ENCODE measurements at places on chromosomes 1 and 21.
A peak's percentile ranks its signal among the peaks of the same experiment; 100 is the strongest.

GRCh38 chr1:222195857-222196256 lies 352.0 kb downstream of the HHIPL2 start:
- no peaks in the 10 kb centered on the region for H3K36me3 ChIP-seq
- H3K4me1 ChIP-seq: no peaks in the 10 kb centered on the region
- no peak for DNase-seq
- no peak overlapping the region for H3K4me3 ChIP-seq

GRCh38 chr1:245156736-245157505 lies 2.1 kb downstream of the KIF26B start:
- H3K27ac ChIP-seq: no peak overlapping the region
- no peak for DNase-seq
- peak overlapping the region; percentile 93 for H3K4me3 ChIP-seq
- H3K36me3 ChIP-seq: peaks cover 44% of the 10 kb centered on the region

GRCh38 chr1:153337980-153338853 lies 10.4 kb downstream of the PGLYRP4 start:
- no peak for DNase-seq
- no peaks in the 10 kb centered on the region for H3K4me1 ChIP-seq
- no peaks in the 10 kb centered on the region for H3K27me3 ChIP-seq
- H3K36me3 ChIP-seq: no peaks in the 10 kb centered on the region
- no peak overlapping the region for H3K27ac ChIP-seq

DNA sequence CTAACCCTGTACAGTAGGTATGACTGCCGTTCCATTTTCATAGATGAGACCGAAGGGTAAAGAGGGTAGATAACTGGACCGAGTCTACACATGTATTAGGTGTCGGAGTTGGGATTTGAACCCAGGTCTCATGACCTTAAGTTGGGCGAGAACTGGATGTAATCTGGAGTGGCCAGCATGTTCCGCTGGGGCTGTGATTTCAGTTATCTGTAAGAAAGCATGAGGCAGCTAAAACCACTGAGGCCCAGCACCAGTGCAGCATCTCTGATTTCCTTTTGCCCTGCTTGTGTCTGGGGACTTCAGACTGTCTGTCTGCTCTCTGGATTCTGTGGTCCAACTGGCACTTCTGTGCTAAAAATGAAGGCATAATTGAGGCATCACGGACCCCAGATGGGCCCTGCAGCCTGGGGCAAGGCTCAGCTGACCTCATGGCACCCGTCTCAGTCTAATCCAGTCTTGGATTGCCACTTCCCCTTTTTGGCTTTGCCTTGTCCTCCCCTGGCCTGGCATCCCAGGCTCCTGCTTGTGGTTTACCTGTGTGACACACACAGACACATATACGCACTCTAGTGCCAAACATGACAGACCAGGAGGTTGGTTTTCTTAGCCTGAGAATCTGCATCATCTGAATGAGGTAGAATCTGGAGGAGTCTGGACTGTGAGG lies 180.2 kb downstream of the KIF26B start:
- no peaks in the 10 kb centered on the region for H3K27me3 ChIP-seq
- no peaks in the 10 kb centered on the region for H3K36me3 ChIP-seq
- no peak overlapping the region for H3K4me3 ChIP-seq
- H3K27ac ChIP-seq: no peak overlapping the region

DNA sequence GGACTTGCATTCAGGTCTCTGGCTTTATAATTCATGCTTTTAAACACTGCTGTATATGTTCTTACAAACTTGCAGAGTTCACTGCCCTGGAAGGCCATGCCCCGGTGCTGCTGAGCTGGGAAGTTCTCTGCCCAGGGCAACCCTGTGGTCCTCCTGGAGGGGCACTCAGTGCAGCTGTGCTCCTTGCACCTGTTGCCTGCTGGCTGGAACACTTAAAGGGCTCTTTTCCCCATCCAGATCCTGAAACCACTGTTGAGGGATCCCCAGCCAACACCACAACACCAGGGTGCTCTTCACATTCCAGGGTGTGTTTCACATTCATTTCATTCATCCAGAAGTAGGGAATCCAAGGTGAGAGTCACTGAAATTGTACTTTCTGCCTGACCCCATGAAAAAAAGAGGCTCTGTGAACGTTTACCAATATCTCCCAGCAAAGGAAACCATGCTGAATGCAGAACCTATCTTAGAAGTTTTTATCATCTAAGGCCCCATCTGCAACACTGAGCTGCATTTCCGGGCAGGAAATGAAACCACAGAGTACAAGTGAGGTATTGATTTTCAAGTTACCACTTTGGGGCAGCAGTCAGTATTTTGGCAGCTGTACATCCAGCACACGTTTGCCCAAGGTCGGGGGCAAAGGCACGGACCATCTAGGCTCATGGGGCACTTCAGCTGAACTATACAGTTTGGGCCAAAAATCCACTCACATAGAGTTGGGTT lies 16.4 kb upstream of the KIAA0040 start:
- no peaks in the 10 kb centered on the region for H3K27me3 ChIP-seq
- H3K4me1 ChIP-seq: no peaks in the 10 kb centered on the region
- no peak overlapping the region for H3K4me3 ChIP-seq
- H3K27ac ChIP-seq: no peak overlapping the region
- DNase-seq: no peak

Measured in neuronal stem cell (in vitro differentiated cells).